ENCODE measurements at places on chromosomes 3 and 15.

DNA sequence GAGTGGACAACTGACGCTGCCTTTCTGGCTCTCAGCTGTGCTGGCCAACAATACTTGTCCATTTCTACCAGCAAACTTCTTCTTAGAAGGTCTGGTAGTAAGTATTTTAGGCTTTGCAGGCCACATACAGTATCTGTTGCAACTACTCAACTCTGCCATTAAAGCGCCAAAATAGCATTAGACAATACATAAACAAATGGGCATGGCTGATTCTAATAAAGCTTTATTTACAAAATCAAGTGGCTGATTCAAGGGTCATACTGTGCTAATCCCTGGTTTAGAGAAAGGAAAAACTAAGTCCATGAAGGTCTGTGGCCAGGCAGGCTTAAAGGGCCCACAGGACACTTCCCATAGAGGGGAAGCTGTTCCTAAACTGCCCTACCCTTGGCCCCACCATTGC, 26.3 kb upstream of the TPM1 start:
- no peak for DNase-seq

GRCh38 chr15:65653341-65653740, 31.6 kb downstream of the SLC24A1 start:
- DNase-seq, result no peak

GRCh38 chr3:102053375-102053989, 204.2 kb downstream of the NFKBIZ start:
- no peak for DNase-seq

GRCh38 chr3:29871087-29871486, 590.2 kb downstream of the RBMS3 start:
- DNase-seq, result no peak
